Activated T-helper 17 cell treated with anti-CD3 and anti-CD28 coated beads, Interleukin-2, amount 50 U/mL, for 72 hours (primary cell): ENCODE measurements at places on chromosomes 12 and 14. TPM values are rescaled to one million over a fixed set of nuclear protein-coding genes. Genes with fewer than 3 reads are reported as not detected.

The SAMD15 gene
- total RNA-seq, result 0.22 TPM

The DTX1 gene
- 17.4 TPM for total RNA-seq

The CLEC2B gene
- total RNA-seq, result 54.0 TPM

The SLC25A47 gene
- total RNA-seq, result not detected

The PCED1B gene
- total RNA-seq, result 31.0 TPM

The LRFN5 gene
- not detected for total RNA-seq

The MUCL1 gene
- total RNA-seq, result not detected

DNA sequence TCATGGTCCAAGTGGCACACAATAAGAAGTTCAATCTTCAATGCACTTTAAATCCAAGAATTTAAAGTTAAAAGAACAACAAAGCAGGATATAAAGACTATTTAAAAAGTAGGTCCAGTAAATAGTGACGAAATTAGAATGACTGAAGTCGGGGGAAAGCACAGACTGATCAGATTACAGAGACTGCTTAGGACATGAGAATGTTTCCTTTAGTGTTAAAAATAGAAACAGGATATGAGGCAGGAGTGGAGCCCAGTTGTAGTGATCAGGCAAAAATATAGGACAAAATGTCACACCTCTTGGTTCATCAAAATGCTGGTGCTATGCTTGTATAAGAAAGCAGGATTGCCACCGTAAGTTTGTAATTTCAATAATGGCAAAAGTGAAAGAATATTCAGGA is 52.2 kb upstream of the CD163 start:
- ATAC-seq, result no peak
- H3K4me3 ChIP-seq, result no peak overlapping the region
- no peaks in the 10 kb centered on the region for H3K4me1 ChIP-seq
- H3K27me3 ChIP-seq, result peaks cover 37% of the 10 kb centered on the region
- no peaks in the 10 kb centered on the region for H3K36me3 ChIP-seq

DNA sequence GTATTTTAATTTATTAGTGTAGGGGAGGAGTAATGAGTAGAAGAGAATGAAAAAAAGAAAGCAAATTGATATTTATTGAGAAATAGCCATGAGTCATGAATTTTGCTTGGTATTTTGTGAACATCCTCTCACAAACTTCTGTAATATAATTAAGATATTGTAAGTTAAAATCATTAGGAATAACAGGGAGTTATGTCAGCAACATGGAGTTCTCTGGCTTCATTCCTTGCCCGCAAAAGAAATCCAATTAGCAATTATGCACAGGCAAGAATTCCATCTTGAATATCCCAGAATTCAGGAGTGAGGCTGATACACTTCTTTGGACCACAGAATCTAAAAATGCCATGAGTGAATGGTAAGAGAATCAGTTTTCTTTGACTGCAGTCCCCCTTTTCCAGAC is 94.3 kb upstream of the PTHLH start:
- peak overlapping the region; percentile 47 for H3K27ac ChIP-seq
- peaks cover 4% of the 10 kb centered on the region for H3K4me1 ChIP-seq
- H3K36me3 ChIP-seq, result no peaks in the 10 kb centered on the region
- no peaks in the 10 kb centered on the region for H3K27me3 ChIP-seq
- no peak for ATAC-seq

DNA sequence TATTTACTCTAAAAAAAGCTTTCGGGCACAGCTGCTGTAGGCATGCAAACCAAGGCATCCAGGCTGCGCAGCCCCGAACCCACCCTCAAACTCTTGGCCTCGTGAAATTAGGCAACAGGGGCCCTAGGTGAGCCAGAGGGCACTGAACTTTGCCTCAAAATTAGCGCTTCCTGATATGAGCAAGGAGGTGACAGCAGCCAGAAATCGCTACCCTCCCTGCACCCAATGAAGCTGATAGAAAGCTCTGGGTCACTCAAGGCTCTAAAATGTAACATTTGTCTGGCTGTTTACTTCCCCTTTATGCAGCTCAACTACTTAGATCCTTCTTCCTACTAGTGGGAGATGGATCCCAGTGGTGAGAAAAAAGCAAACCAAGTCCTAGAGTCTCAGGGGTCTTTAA is 61.8 kb downstream of the PITPNM2 start:
- ATAC-seq, result no peak
- no peak overlapping the region for H3K4me3 ChIP-seq
- no peaks in the 10 kb centered on the region for H3K27me3 ChIP-seq
- peaks cover 9% of the 10 kb centered on the region for H3K4me1 ChIP-seq
- H3K36me3 ChIP-seq, result no peaks in the 10 kb centered on the region

- no peaks in the 10 kb centered on the region for H3K36me3 ChIP-seq
- peaks cover 12% of the 10 kb centered on the region for H3K4me1 ChIP-seq
- H3K4me3 ChIP-seq, result peak overlapping the region; percentile 77
- peak; percentile 60 for ATAC-seq
- no peaks in the 10 kb centered on the region for H3K27me3 ChIP-seq
- H3K27ac ChIP-seq, result peak overlapping the region; percentile 74
Measured at GRCh38 chr12:123532808-123533649, 490 bp downstream of the RILPL1 start.

DNA sequence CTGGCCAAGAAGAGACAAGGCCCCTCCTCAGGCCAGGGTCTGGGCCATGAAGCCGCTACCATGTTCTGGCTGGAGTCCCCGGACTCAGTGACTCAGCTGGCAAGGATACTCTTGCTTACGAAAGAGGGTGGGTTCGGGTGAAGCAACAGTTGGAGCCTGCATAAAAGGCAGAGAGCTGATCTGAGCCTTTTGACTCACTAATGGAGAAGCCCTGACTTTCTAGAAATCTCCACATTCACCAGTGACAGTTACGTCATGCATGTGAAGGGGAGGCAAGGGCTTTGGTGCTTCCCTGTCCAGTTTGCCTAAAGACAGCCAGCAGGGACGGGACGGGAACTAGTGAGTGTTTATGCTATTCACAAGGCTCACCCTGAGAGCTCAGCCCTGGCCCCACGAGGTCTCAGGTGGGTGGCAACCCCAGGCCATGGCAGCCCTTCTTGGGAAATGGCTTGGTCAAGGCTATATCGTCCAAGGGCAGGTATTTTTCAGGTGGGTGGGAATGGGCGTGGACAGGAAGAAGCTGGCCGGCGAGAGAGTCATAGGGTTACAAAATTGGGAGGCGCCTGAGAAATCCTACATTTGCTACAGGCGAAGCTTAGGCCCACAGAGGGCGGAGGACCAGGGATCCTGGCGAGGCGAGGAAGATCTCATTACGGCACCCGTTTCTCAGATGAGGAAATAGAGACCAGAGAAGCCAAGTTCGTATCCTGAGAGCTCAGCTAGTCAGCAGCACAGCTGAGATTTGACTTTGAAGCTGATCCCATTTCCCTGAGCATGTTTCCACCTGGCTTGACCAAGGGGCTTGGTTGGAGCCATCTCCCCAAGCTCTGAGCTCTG is 314.6 kb downstream of the BCL11B start:
- H3K27me3 ChIP-seq, result no peaks in the 10 kb centered on the region
- peaks cover 11% of the 10 kb centered on the region for H3K4me1 ChIP-seq
- no peak for ATAC-seq
- H3K27ac ChIP-seq, result no peak overlapping the region

DNA sequence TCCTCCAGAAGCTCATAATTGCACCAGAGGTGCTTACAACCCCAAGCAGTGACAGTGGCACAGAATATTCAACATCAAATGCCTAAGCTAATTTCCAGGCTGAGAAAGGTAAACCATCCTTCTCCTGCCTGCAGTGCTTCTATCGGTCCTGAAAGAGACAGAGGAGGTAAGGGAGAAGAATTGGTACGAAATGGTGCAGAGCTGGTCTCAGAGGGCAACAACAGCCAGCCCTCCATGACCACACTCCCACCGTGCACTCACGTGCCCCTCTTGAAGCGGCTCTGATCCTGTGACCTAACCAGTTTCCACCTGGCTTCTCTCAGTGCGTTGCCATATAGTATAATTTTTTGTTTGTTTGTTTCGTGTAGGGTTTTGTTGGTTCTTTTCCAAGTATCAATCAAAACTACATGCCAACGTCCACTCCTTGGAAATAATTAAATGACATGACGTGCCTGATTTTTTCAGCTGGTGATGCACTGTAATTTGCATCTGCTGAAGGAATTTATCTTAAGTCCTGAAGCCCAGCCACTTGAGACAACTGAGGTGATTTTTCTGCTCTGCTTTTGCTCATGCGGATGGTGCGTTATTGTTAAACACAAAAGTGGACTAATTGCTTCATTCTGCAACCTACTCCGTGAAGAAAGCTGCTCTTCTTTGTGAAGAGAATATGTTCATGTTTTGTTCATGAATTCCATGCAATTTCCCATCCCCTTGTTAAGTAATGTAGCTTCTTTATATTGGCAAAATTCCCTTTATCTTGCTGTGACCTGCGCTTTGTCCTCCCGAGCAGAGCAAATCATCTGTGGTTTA is 1.3 kb upstream of the ATP2A2 start:
- peaks cover 30% of the 10 kb centered on the region for H3K36me3 ChIP-seq
- peak overlapping the region; percentile 75 for H3K27ac ChIP-seq
- H3K4me1 ChIP-seq, result peaks cover 20% of the 10 kb centered on the region
- H3K4me3 ChIP-seq, result peak overlapping the region; percentile 67
- no peak for ATAC-seq

DNA sequence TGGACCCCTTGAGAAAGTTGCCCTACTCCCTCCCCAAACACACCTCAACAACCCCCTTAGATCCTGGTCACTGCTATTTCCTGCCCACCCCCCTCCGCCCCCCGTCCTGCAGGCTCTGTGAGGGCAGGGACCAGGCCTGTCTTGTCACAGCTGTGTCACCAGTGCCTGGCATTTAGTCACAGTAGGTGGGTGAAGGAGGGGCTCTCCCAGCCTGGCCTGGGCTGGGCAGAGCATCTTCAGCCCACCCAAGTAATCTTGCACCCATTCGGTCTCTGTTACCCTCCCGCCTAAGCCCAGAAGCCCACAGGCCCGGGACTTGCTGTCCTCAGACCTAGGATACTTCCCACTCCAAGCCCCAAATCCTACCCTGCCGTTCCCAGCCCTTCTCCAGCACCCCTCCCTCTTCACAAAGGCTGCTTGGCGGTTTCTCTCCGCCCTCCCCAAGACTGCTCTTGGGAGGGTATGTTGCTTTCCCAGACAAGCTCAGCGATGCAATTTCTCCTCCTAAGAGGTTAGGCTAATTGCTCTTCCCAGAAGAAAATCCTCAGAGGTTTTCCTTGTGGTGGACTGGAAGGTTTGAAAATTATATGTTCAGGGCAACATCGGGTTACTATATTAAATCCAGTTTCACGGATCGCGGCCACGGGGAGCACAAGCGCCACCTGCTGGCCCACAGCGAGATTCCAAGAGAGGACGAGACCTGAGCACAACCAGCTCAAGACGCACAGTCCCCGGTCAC is 50.8 kb upstream of the ZFP36L1 start:
- peak; percentile 62 for ATAC-seq
- peak overlapping the region; percentile 49 for H3K4me3 ChIP-seq
- peak overlapping the region; percentile 40 for H3K27ac ChIP-seq
- H3K36me3 ChIP-seq, result no peaks in the 10 kb centered on the region
- peaks cover 7% of the 10 kb centered on the region for H3K27me3 ChIP-seq
- H3K4me1 ChIP-seq, result peaks cover 16% of the 10 kb centered on the region

GRCh38 chr12:26264215-26264838 is 69.0 kb downstream of the SSPN start:
- H3K27ac ChIP-seq, result no peak overlapping the region
- ATAC-seq, result no peak
- H3K27me3 ChIP-seq, result peaks cover 5% of the 10 kb centered on the region
- H3K4me1 ChIP-seq, result no peaks in the 10 kb centered on the region
- H3K4me3 ChIP-seq, result no peak overlapping the region
- no peaks in the 10 kb centered on the region for H3K36me3 ChIP-seq

DNA sequence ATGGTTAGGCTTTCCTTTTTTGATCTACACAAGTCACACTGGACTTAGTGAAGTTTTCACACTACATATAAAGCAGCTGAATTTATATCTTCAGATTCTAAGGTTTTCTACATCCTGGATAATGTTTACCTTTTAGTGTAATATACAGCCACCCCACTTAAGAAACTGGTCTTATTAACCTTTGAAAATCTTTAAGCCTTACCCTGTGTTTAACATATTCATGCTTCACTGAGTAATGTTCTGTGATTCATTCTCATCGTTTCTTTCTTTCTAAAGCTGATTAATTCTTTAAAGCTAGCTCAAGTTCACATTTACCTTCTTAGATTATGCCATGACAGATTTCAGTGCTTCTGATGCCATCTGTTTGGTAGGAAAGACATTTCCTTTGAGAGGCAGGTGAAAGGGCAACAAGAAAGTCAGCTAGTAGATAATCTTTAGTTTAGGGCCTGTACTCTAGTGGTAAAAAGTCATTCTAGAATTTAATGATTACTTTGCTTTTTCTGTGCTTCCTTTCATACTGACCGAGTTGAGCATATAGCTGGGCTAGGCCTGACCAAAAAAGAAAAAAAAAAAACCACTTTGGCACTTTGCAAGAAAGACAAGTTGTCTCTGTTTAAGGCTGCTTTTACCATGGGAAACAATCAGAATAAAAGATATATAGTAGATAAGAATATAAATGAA is 690.9 kb upstream of the FBXO33 start:
- no peaks in the 10 kb centered on the region for H3K36me3 ChIP-seq
- H3K27me3 ChIP-seq, result no peaks in the 10 kb centered on the region
- ATAC-seq, result no peak
- H3K27ac ChIP-seq, result no peak overlapping the region

GRCh38 chr12:74985293-74985985 is 224.2 kb downstream of the KCNC2 start:
- H3K36me3 ChIP-seq, result no peaks in the 10 kb centered on the region
- H3K27ac ChIP-seq, result no peak overlapping the region
- ATAC-seq, result no peak

GRCh38 chr12:63916561-63917476 is 72.3 kb downstream of the SRGAP1 start:
- H3K4me1 ChIP-seq, result no peaks in the 10 kb centered on the region
- H3K27ac ChIP-seq, result no peak overlapping the region
- no peak overlapping the region for H3K4me3 ChIP-seq
- ATAC-seq, result no peak

- no peak overlapping the region for H3K4me3 ChIP-seq
- ATAC-seq, result no peak
- peaks cover 4% of the 10 kb centered on the region for H3K4me1 ChIP-seq
- H3K27ac ChIP-seq, result no peak overlapping the region
- H3K27me3 ChIP-seq, result peaks cover 13% of the 10 kb centered on the region
- H3K36me3 ChIP-seq, result no peaks in the 10 kb centered on the region
Measured at GRCh38 chr12:116864371-116865160, 16.7 kb downstream of the HRK start.

DNA sequence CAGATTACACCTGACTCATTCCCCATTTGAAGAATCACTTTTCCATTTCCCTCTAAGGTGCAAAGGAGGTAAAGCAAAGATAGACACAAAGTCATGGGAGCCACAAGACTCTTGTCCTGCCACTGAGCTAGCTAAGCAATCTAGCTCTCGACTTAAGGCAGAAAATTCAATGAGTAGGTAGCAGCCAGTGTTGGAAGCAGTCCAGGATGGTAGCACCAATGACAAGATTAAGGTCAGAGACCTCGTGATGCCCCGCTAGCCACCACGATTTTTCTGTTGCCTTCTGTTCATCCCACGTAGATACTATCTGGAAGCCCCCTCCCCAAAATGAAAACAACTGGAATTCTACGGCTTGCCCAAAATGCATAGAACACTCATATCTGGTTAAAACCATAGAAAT is 1.4 kb downstream of the VAMP1 start:
- peaks cover 39% of the 10 kb centered on the region for H3K4me1 ChIP-seq
- H3K27ac ChIP-seq, result peak overlapping the region; percentile 90
- peaks cover 69% of the 10 kb centered on the region for H3K36me3 ChIP-seq
- no peaks in the 10 kb centered on the region for H3K27me3 ChIP-seq
